Central memory CD8-positive, alpha-beta T cell (primary cell): ENCODE measurements at places on chromosomes 3 and 15.

DNA sequence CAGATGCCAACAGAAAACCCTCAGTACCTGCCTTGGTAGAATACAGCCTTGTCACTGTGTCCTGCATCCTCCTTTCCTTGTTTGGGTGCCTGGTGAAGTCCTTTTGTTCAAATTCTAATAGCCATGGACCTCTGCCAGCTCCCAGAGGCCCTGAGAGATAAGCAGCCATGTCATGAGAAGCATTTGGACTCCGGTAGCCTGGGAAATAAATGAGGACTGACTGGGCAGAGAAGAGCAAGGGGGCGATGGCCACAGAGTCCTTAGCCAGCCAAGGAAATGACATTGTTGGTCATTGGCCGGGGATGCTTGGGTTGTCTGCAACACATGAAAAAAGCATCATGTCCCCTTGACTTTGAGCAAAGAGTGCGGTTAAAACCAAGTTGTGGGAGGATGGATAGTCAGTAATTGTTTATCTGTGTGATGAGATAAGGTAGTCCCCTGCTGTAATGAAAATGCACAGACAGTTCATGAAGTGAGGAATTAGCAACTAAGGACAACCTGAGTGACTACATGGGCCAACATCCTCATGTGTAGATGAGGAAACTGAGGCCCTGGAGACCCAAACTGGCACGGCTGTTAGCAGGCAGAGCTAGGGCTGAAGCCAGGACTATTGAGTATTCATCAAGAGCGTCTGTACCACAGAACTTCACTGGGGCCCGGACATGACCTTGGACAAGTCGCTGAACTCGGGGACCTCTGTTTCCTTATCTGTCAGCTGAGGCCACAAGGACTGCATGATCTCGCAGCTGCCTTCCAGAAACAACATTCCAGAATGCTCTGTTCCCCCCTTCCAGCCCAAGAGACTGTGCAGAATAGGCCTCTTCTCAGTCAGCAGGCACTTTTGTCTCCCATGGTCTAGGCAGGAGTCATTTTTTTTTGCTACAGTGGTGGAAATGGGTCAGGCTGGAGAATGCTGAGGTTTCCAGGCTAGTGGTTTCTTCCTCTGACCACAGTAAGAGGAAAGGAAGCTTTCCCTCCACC, 90.5 kb upstream of the CTDSPL start:
- no peak for DNase-seq

DNA sequence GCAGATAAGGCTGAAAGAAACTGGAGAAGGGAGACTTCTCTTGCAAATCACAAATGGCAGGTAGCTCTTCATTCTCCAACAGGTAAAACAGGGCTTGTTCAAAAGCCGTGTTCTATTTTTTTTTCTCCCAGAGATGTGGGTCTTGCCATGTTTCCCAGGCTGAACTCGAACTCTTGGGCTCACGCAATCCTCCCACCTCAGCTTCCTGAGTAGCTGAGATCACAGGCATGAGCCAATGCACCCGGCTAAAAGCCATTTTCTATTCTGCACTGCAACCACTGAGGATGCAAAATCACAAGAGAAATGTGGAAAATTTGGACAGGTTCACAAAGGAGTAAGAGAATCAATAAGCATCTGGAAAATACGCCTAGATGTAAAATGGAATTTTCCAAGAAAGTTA, 19.5 kb downstream of the EIF4E3 start:
- no peak for DNase-seq

DNA sequence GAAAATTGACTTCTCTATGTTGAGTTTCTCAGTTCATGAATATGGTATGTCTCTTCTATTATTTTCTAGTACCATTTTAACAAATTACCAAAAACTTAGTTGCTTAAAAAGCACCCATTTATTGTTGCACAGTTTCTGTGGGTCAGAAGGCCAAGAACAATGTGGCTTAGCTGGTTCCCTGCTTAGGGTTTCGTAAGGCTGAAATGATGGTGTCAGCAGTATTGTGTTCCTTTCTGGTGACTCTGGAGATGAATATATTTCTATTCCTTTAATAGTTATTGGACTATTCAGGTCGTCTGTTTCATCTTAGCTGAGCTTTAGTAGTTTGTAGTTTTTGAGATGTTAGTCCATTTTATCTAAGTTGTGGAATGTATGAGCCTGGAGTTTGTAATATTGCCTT, 44.9 kb downstream of the IL1RAP start:
- DNase-seq: no peak

- no peak for DNase-seq
These were observed 688.6 kb downstream of the DIPK2A start for GRCh38 chr3:144660186-144660585.

- no peak for DNase-seq
These were observed 32.3 kb downstream of the SLCO3A1 start for GRCh38 chr15:91885714-91886270.

DNA sequence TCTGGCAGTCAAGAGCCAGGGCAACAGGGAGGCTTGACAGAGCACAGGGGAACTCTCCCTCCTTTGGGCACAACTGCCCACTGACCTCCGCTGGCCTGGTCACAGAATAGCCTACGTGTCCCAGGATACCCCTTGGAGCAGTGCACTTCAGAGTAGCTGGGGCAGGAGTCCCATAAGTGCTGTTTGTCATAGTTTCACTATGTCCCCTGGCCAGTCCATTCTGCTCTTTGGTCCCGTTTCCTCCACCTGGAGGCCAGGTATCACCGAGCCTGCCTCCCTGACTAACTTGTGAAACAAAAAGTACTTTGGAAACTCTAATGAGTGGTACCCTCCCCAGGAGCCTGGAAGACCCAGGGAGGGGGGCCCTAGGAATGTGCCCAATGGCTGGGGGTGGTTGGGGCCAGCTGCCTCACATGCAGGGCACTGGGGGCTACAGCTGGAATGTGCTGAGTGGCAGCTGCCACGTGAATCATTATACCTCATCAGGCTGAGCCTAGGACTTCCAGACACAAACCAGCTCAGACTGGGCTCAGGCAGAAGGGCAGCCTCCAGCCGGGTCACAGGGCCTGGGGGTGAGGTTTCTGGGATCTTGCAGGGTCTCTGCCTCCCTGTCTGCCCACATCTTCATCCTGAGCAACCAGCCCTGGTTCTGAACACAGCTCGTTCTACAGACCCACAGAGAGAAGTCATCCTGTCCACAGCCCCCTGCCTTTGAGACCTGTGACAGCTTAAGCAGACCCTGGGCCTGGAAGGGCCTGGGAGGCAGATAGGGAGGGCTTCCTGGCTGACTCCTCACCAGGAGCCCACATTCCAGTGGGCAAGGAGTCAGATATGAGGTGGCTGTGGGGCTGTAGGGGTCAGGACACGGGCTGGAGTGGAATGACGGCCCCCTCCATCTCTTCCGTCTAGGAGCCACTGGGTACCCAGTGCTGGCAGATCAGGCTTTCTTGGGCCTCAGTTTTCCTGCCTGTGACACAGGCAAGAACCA, 914 bp upstream of the PTH1R start:
- DNase-seq: no peak

DNA sequence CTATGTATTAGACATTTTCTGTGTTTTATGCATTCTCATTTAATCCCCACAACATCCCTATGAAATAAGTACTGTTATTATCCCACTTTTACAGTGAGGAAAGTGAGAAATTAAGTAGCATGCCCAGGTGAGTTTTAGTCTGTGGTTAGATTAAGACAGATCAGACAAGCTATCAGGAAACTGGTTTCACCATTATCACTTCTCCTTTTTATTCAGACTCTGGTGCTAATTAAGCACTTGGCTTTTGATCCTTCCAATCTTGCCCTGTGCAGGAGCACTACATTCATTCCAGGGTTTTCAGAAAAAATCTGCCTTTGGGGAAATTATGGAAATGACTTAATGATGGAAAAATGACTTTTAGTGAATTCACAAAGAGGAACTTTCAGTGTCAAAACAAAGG, 115.2 kb downstream of the TMEM108 start:
- no peak for DNase-seq

GRCh38 chr3:34261001-34261385, 462.6 kb downstream of the PDCD6IP start:
- DNase-seq: no peak

DNA sequence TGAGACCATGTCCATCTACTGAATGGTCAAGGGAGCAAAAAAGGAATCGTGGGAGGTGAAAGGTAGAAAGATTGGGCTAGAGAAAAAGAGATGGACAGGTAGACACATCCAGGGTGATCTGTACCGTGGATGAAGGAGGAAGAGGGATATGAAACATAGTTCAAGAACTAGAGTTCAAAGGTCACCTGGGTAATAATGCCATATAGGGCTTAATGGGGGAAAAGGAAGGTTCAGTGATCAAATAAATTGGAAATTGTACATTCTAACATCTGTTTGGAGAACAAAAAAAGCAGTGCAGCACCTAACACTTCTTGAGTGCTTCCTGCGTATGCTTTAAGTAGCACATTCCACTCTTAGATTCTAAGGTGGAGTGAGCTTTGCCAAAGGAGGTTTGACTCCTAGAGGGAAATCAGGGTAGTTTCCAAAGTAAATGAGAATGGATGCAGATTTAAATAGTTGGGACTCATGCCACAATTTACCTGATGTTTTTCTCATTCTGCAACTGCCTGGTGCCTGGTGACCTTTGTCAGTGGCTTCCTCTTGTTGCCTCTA, 46.6 kb downstream of the MITF start:
- no peak for DNase-seq

DNA sequence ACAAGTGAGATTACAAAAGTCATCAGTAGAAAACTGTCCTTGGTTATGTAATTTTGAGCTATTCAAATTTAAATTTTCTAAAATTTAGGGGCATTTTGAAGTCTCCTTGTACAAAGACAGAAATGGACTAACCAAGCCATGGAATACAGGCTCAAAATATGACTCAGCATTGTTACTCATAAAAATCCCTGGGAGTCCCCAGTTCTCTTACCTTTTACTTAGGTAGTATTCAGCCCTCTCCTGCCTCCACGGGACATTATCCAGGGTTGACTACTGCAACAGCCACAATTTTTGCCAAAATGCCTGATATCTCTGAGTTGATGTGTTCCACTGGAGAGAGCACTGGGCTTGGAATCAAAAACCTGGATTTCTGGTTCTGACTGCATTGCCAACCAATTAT, 25.0 kb downstream of the CLDN18 start:
- no peak for DNase-seq

- no peak for DNase-seq
These were observed 50.8 kb upstream of the ZNF280D start for GRCh38 chr15:56783857-56784661.

GRCh38 chr15:97745481-97746071, 214.9 kb upstream of the ARRDC4 start:
- no peak for DNase-seq

DNA sequence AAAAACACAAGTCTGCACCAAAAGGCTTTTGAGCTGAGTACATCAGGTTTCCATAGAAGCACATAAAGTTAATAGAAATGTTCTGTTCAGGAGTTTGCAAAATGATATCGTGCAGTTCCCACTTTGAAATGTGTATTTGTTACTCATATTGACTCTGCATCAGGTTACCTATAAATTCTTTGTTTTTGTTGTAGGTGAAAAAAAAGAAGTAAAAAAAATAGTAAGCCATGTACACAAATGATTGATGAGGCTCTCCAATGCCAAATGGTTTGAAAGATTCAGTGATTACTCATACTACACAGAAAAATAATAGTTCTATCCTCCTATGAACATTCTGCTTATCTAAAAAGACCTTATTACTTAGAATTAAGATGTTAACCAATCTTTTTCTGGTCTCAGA, 287.3 kb upstream of the MME start:
- no peak for DNase-seq

- DNase-seq: no peak
These were observed 629.5 kb downstream of the MAGI1 start for GRCh38 chr3:65409176-65409569.

DNA sequence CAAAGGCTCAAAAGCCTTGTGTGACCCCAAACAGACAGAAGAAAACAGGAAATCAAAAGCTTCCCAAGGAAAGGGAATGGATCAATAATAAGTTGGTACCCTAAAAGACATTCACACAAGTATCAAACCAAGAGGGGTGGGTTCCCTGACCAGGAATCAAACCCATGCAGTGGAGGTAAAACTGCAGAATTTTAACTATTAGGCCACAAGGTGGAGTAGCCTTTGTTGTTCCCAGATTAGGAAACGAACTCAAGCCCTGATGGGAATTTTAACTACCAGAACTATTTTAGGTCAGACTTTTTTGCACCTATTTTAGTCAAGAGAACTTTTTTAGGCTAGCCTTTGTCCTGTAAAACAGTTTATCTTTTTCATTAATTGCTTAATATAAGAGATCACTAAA, 31.4 kb downstream of the SETMAR start:
- DNase-seq: no peak

DNA sequence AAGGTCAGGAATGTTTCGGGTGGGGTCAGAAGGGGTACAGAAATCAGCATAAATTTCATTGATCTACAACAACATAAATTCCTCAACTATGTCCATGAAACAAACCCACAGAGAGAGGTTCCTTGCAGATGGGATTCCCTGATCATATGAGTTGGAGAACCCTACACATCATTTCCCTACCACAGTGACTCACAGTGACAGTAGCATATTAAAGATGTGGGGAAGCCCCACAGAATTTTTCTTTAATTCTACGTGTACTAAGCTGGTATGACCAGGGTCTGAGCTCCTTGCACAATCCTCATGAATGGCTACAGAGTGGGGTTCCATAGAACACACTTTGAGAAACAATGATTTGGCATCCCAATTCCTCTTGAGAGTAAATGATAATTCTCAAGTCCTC, 116.9 kb upstream of the RAD18 start:
- DNase-seq: no peak

DNA sequence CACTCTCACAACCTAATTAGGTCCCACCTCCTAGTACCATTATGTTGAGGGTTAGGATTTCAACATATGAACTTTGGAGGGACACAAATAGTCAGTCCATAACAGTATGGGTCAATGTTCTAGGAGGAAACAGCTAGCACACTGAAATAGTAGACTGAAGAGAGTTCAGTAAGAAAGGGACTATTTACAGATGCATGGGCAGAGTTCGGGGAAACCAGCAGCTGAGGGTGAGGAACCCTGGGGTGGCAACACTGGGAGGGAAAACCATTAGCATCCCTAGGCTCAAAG, 78.0 kb upstream of the PXYLP1 start:
- no peak for DNase-seq

- no peak for DNase-seq
These were observed 261.1 kb upstream of the IL12A start for GRCh38 chr3:159727506-159727905.
